HEK293T (cell line): ENCODE measurements at places on chromosomes 6 and 20.

DNA sequence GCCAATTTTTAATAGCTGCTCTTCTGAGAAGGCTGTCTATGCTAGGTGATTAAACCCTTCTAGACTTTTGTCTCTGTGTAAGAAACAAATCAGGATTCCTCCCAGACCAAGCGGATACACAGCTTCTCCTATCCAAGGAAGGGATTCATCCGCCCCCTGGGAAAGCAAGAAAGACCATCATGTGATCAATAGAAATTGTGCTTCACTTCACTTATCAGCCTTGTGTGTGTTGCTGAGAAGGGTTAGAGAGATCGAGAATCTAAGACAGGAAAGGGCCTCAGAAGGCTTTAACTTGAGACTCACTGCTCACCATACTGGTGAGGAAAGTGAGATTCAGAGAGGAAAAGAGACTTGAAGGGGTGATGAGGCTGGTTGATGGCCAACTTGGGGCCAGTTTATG, 1.5 kb downstream of the ABCC10 start:
- DNase-seq, result no peak

DNA sequence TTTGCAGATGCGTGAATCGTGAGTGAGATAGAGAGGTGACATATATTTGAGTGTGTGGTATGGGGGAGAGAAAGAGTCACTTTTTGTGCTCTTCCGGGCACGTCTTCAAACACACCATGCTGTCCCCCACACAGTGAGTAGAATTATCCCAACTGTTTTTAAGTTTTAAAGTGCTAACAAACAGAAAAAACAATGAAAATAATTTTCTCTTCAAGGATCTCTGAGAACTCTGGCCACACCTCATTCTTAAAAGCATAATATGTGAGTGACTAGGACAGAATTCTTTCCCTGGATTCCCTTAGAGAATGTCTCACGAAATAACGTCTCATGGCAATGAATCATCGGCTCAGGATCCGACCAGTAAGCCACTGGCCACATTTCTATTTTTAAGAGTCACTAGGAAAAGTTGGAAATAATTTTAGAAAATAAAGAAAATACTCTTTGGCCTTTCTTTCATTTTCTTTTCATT, 235.7 kb upstream of the ZNF217 start:
- DNase-seq, result no peak

GRCh38 chr6:138593124-138593877, 94.0 kb upstream of the NHSL1 start:
- DNase-seq, result peak; percentile 31

DNA sequence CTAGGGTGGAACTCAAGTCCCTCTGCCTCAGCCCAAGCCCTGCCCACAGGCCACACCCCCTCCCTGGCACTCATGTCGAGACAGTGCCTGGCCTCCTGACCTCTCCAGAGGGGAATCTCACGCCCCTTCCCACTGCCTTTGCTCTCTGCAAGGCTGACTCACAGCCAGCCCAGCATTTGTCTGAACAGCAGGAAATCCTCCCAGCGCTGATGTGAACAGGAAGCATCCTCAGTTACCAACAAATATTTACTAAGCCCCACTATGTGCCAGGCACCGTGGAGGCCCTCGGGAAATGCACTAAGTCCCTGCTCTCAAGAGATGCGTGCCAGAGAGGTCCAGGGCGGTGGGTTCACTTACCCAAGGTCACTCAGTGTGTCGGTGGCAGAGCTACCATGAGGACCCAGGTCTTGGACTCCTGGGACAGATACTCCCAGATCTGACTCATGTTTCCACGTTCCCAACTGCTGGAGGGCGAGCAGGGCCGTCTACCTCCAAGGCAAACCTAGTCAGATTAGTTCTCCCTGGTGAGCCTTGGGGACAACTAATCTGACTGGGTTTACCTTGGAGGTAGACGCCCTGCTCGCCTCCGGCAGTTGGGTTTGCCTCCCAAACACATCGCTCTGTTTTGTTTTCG, 7.8 kb downstream of the ADA start:
- no peak for DNase-seq

DNA sequence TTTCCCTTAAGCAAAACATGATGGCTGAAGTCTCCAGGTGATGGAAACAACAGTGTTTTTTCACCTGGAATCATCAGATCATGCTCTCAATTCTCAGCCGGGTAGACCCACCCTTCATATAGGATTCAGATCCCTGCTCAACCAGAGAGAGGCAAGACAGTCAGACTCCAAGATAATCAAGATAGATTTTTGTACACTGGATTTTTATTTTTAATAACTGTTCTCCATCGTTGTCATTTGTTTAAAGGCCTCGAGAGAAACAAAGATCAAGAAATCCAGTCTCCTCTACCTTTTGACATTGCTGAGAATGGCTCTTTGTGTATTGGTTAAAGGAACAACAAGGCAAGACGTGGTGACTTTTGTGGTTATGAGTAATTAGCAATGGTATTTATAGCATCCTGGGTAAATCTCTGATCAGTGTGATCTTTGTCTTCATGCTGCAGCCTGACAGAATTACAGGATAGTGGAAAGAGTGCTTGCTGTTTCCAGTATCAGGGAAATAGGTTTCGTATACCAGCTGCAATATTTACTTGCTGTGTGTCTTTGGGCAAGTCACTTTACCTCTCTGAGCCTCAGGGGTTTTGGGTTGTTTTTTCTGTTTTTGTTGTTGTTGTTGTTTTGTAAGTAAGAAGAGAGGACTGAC, 29.9 kb downstream of the ID4 start:
- no peak for DNase-seq

DNA sequence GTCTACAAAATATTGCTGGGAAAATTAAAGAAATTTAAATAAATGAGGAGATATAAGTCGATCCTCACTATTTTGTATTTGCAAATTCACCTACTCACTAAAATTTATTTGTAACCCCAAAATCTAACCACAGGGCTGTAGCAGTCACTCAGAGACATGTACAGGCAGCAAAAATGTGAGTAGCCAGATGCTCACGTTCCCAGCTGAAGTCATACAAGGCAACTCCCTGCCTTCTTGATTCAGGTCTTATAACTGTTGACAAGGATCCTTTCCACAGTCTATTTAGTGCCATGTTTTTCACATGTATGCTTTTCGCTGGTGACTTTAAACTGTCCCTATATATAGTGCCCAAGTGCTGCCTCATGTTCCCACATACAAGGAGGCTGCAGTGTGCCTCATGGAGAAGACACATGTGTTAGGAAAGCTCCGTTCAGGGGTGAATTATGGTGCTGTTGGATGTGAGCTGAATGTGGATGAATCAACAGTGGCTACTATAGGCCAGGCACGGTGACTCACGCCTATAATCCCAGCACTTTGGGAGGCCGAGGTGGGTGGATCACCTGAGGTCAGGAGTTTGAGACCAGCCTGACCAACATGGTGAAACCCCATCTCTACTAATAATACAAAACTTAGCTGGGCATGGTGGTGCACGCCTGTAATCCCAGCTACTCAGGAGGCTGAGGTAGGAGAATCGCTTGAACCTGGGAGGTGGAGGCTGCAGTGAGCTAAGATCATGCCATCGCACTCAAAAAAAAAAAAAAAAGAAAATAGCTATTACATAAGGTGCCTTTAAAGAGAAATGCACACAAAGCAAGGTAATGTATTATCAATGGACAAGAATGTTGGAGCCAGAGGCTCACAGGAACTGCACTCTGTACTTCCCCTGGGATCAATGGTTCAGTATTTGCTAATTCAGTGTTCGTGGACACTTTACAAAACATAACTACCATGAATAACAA, 55.3 kb downstream of the STK35 start:
- DNase-seq, result no peak

DNA sequence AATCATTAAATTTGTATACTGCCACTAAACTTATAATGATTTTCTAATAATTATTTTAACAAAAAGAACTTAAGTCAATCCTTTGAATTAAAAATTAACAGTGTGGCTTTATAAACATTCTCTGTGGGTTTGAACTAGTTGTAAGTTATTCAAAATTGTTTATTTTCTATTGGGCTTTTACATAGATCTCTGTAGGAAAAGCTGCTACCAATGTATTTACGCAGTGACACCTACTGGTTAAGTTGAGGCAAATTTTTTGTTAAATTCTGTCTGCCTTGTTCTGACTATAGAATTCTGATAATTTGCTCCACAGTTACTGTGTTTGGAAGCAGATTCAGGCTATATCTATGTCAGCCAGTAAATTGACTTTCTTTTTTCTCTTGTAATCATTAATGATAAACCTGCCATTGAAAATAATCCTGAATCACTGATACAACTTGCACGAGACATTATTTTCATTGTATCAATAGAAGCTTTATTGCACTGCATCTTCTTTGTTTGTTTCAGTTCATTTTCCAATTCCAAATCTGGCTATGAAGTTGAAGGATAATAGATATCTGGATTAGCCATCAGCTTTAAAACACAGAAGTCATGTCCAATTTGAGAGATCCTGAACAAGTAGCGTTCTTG, 66.0 kb upstream of the UTRN start:
- DNase-seq, result peak; percentile 47
